ENCODE measurements at places on chromosomes 12 and 14.

- no peak for DNase-seq
Observed at GRCh38 chr12:93856611-93857010, 179.4 kb downstream of the CRADD start.

GRCh38 chr14:87241018-87241768 lies 751.8 kb downstream of the GALC start:
- no peak for DNase-seq

DNA sequence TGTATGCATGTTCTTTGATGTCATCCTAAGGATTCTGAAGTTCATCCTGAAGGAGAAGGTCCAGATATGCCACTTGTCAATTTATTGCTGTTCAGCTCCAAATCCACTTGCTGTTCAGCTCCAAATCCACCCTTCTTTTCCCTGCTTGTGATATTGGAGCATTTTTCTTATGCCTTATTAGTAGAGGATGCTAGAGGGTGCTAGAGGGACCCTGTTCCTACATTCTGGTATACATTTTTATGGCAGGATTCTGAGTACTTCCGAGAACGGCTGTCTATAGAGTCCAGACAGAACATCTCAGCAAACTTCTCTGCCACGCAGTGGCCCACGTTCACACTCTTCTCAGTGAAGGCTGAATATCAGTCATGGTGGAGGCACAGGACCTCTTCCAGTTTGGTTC lies 406.7 kb downstream of the NOVA1 start:
- no peak for DNase-seq

DNA sequence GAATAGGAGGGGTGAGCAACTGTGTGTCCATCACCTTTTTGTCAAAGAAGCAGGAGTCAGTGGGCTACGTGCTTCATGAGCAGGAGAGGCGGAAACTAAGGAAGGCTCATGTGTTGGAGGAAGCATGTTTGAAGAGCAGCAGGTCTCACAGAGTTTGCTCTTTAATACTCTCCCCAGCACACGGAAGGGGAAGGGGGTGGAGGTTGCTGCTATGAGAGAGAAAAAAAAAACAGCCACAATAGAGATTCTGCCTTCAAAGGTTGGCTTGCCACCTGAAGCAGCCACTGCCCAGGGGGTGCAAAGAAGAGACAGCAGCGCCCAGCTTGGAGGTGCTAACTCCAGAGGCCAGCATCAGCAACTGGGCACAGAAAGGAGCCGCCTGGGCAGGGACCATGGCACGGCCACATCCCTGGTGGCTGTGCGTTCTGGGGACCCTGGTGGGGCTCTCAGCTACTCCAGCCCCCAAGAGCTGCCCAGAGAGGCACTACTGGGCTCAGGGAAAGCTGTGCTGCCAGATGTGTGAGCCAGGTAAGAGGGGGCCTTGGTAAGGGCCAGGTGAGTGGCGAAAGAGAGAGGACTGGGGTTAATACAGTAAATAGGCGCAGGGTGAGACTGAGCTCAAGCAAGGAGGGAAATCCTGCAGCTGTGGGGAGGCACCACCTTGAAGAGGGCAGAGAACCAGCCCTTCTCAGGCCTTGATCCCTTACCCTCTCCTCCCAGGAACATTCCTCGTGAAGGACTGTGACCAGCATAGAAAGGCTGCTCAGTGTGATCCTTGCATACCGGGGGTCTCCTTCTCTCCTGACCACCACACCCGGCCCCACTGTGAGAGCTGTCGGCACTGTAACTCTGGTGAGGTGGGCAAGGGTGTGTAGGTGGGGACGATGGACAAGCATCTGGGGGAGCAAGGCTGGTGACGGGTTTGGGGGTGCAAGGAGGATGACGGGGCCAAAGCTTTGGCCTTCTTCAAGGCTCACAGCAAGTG lies at the start of gene CD27:
Gene CD27 (plus strand): TSS at position 252 of the 985 bp plus-strand sequence. CDS start 141 bp downstream, at position 393.
- no peak for DNase-seq

DNA sequence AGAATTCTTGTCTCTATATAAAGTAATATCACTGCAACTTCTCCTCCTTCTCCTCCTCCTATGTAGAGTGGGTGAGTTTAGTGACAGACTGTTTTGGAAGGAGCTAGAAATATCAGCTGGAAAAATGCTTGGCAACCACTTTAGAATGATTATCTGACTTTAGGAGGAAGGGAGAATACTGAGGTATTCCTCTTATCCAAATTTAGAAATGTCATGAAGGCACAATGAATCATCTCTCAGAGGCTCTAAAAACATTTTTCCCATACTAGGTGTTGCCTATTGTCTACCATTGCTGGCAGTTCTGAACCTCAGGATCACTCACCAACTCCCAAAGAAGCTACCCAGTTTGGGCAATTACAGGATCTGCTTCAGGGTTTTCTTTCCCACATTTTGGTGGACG lies 306.6 kb upstream of the ATP2B1 start:
- DNase-seq, result no peak

GRCh38 chr14:94844593-94845152 lies 74.8 kb upstream of the GSC start:
- no peak for DNase-seq

DNA sequence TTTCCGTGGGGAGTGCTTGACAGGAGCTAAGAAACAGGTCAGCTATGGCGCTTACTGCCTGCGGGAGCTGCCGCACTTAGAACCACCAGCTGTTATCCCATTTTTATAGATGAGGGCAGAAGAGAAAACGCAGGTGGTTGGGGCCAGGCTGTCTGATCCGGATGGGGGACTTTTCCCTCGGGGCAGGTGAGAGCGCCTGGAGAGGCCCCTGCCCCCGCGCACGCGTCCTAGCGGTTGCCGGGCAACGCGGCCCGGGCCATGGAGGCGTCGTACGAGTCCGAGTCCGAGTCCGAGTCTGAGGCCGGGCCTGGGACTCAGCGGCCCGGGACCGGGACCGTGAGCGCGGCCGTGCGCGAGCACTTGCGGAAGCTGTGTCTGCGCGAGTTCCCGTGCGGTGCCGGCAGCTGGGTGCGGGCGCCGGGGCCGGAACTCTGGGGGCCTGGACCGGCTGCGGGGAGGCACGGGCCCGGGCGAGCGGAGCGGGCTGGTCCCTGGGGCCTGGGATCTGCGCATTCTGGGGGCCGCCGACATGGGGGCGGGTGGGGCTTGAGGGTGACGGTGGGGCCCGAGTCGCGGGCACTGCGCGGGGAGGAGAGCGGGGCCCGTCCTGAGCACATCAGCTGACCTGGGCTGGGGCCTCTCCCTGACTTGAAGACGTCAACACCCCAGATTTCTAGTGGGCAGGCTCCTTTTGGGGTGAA lies at the start of gene LRRC43:
Gene LRRC43 (plus strand): TSS at position 237 of the 701 bp plus-strand sequence. CDS start 22 bp downstream, at position 259.
- DNase-seq, result no peak

- DNase-seq, result no peak
Observed at GRCh38 chr14:58078068-58078467, 73.9 kb downstream of the ARMH4 start.

DNA sequence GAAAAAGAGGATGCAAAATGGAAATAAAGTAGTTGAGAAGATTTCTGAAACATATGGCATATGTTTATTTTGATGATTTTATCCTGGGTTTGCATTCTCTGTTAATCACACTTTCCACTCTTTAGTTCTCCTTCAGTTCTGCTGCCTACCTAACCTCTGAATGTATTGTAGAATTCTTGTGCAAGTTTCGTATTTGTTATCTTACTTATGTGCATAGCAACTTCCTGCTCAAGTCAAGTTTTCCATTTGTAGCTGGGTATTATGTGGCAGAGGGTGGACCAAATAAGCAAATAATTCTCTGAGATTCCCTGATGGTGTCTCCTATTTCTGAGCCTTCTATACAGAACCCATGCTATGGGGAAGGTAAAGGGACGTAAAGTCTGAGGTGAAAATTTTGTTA lies 381.6 kb downstream of the FOXG1 start:
- no peak for DNase-seq

DNA sequence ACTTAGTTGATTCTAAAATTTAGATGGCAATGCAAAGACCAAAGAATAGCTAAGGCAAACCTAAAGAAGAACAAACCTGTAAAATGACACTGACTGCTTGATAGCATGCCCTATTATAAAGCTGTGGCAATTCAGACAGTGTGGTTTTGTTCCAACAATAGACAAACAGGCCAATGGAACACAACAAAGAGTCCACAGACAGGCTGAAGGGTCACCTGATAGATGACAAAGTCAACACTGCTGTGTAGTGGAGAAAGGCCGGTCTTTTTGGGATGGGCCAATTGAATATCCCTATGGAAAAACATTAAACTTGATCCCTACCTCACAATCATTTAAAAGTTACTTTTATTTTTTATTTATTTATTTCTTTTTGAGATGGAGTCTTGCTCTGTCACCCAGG lies 33.8 kb upstream of the SLC25A3 start:
- no peak for DNase-seq

DNA sequence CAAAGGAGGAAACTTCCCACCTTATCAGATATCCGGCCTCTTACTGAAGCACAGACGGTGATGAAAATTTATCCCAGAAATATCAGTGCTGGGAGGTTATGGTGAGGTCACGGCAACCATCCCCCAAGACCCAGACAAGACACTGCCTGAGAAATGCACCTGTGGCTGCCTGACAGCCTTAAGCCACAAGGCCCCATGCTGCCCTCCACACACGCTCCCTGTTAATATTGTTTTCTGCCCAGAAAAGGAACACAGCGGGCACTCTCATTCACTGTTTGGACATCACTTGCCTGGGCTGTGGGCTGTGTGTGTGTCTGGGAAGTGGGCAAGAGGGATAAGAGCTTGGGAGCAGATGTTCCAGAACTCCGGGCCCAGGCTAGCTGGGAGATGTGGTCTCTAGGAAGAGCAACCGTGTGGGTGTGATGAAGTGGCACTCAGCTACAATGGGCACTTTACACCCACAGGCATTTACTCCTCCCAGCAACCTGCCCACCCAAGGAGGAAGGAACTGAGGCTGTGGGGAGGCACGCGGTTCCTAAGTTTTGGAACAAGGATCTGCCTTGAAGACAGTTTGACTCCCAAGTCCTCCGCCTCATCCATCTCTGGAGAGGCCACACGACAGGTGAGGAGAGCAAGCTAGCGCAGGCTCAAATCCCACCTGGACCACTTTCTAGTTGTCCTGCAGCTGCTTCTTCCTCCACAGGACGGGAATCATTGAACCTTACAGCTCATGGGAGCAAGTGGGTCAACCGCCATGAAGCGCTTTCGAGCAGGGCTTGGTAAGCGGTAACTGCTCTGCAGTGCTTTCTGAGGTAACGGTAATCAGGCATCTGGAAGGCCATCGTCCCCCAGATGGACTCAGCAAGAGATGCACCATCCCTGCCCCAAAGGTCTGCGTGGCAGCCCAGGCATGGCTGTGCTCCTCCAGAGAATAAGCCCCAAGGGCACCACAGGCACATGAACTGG lies 91.4 kb downstream of the CHGA start:
- DNase-seq, result no peak

GRCh38 chr12:108865169-108865568 lies 7.8 kb upstream of the SSH1 start:
- no peak for DNase-seq

GRCh38 chr14:72590577-72590976 lies 303.3 kb downstream of the DPF3 start:
- DNase-seq, result no peak

GRCh38 chr14:75389679-75390078 lies 38.1 kb upstream of the JDP2 start:
- DNase-seq, result no peak

GRCh38 chr14:72809063-72809462 lies 84.8 kb downstream of the DPF3 start:
- no peak for DNase-seq

- no peak for DNase-seq
Observed at GRCh38 chr14:26323869-26324268, 274.0 kb downstream of the NOVA1 start.

GRCh38 chr14:51701951-51702350 lies 50.2 kb downstream of the FRMD6 start:
- no peak for DNase-seq

- no peak for DNase-seq
Observed at GRCh38 chr14:74563233-74563585, 48.8 kb downstream of the LTBP2 start.

DNA sequence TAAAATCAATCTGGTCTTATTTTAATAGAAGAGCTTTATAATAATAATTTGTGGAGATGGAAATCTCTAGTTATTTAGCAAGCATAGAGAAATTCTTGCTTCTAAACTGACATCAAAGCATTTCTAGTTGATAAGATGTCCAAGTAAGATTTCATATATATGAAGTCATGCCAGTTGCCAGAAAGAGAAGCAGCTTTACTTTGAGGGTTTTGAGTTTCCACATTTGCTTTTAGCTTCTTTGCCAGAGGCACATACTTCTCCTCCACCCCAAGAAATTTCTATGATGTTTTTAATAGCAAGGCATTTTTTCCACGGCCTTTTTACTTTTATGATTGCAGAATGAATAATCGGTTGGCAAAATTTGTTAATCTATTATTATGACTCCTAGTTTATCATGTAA lies 24.2 kb upstream of the YAF2 start:
- no peak for DNase-seq

GRCh38 chr14:38197001-38197783 lies 10.5 kb upstream of the SSTR1 start:
- DNase-seq, result no peak
